ENCODE measurements at places on chromosomes 13 and 19.
A peak's percentile ranks its signal among the peaks of the same experiment; 100 is the strongest.

DNA sequence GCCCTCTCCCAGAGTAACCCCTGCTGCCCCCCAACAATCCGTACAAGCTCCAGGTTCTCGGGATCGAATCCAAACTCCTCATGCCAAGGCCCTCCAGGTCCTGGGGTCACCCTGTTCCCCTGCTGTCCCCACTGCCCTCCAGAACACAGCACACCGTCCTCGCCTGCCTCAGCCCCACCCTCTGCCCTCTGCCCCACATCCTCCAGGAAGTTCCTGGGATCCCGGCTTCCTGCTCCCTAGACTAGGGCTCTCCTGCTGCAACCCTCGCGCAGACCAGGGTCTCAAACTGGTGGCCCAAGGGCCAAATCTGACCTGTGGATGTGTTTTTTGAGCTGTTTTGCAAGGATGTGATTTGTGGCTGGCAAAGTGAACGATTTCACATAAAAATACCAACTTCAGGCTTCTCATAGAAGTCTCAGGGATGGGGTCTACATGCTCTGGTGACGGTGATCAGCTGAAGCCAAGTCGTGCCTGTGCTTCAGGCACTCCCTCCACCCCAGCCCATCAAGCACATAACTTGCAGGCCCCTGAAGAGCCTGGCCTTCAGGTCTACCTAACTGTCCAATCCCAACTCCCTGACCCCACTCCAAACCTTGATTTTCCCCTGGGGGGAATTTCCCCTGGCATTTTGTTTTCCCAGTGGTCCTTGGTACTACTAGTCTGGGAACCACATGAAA lies 1.8 kb downstream of the RABAC1 start:
- no peak for DNase-seq

GRCh38 chr19:38731654-38732301 lies 12.5 kb downstream of the CAPN12 start:
- no peak for DNase-seq

DNA sequence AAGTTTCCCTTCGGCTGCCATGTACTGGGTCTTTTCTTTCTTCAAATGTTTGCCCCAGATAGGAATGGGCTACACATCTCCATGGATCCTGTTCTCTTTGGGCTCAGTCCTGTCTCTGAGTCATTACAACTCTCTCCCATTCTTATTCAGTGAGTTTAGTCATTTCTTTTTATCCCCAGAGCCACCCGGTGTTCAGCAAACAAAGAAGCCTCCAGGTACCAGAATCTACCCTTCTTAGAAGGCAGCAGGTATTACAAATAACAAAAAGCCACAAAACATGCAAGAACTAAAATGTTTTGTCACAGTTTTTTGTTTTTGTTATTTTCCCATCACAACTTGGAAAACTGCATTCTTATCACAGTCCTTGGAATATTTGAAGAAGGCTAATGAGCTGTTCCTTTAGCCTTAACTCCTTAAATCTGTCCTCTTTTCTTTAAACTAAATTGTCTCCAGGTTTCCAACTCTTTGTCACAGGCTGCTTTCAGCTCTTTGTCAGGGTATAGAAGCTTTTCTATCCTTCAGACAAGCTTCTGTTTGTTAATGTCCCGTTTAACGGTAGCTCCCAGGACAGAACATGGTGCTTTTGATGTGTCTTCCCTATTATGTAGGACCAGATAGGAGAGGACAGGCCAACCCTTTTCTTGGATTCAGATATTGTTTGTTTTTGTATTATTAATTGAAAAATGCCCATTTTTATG lies 215.5 kb upstream of the HTR2A start:
- no peak for DNase-seq

GRCh38 chr19:7851623-7852500 lies 21.8 kb downstream of the EVI5L start:
- no peak for DNase-seq

DNA sequence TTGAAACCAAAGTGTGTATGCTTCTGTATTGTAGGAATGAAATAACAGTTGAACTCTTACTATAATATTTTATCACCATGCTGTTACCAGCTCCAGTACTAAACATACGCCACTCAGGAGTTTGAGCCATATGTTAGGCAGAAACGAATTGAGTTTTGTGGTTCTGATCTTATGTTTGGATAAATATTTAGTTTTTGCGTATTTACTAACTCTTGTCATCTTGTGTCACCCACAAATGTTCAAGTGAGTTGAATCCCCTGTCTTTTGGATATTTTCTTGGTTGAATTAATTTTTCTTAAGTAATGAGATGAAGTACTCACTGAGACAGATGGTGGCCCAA lies 1.5 kb downstream of the FNDC3A start:
- peak; percentile 64 for DNase-seq

DNA sequence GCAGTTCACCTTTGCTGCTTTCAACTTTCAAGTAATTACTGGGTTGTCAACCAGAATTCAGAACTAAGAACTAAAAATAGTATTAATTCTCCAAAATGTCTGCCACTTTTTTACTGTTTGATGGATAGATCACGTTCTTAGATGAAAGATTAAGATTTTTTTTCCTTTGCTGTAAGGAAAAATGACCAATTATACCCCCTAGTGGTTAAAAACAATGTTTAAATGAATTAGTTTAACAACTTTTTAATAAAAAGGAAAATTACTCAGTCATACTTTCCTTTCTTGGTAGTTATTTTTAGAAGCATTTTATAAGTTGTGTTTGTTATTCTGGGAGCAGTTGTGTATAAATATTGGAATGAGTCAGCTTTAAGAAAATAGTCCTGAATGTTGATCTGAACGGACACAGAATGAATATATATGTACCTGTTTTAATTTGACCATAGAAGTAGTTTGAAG lies 4.6 kb downstream of the TM9SF2 start:
- DNase-seq, result peak; percentile 71

DNA sequence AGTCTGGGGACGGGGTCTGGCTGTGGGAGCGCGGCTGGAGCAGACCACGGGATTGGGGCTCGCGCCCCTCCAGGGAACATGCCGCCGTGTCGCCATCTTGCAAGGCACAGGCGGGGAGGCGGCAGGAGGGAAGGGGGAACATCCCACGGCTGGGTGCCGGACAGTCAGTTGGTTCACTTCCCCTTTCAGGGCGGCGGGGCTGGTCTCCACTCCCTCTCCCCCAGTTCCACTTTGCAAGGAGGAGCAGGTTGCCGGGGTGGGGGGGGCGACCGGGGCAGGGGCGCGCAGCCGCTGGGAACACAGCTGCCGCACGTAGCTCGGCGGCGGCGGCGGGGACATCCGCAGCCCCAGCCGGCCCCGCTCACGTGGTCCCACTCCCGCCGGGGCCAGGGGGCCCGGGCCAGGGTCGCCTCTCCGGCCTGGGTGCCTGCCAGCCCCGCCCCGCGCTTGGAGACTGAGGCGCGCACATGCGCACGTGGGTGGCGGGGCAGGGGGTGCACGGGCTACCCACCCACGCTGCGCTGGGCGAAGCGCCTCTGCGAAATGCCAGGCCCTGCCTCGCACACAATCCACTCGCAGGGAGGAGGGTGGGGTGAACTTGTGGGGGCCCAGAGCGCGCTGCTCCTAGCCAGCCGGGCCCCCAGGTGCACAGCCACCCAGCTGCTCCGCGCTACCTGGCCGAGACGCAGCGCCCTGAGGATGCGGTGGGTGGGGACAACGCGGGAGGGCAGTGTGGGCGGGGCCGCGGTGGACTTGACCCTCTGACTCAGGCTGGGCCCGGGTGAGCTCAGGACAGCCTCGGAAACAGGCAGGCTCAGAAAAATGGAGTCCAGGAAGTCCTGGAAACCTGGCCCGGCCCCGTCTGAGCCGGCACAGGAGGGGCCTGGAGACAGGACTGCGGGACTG lies 6.4 kb downstream of the KLF16 start:
- peak; percentile 85 for DNase-seq

- no peak for DNase-seq
Observed at GRCh38 chr13:29743201-29743786, 107.1 kb downstream of the UBL3 start.

DNA sequence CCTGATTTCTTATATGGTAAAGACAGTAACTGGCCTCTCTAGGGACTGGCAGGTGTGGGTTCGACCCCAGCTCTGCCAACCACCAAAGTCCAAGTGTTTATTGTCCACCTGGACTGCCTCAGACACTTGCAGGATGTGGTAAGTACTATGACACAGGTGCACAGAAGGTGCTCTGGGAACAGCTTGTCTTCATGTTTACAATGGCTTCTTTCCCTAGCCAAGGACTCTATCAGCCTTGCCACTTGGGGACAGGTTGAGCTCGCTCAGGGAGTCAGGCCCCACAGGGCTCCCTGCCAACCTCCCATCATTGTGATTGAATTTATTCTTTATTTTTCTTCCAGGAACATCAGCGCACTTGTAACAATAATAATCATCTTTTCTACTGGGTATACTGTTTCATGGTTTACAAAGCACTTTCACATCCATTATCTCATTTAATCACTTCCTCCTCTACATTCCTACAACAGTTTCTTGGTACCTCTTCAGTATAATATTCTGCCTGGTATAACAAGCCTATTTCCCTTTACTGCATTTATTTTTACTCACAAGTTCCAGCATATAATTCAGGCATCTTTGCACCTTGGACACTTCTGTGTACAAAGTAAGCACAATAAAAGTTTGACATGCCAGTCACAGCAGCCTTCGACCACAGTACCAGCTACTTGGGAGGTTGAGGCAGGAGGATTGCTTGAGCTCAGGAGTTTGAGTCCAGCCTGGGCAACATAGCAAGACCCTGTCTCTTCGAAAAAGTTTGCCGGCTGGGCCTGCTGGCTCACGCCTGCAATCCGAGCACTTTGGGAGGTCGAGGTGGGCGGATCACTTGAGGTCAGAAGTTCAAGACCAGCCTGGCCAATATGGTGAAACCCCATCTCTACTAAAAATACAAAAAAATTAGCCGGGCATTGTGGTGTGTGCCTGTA lies 24.2 kb upstream of the GATAD2A start:
- DNase-seq, result no peak

- no peak for DNase-seq
Observed at GRCh38 chr19:1136621-1137317, 33.0 kb downstream of the GPX4 start.

GRCh38 chr13:22121146-22121739 lies 450.4 kb downstream of the FGF9 start:
- no peak for DNase-seq

DNA sequence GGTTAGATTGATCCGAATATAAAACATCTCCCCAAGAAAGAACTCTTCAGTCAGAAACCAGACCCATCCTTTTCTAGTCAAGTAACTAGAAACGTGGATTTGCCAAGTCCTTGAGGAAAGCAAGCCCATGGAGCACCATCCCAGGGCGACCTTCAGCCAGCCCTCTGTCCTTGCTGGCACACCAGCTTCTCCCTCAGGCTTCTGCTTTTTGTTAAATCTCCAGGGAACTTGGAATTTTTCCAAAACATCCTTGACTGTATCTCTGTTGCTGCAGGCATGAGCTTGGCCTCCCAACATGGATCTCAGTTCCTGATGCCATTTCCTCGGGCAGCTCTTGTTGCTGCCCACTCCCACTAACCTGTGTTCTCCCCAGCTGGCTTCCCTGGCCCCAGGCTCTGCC lies 27.1 kb upstream of the C1QTNF9 start:
- no peak for DNase-seq

DNA sequence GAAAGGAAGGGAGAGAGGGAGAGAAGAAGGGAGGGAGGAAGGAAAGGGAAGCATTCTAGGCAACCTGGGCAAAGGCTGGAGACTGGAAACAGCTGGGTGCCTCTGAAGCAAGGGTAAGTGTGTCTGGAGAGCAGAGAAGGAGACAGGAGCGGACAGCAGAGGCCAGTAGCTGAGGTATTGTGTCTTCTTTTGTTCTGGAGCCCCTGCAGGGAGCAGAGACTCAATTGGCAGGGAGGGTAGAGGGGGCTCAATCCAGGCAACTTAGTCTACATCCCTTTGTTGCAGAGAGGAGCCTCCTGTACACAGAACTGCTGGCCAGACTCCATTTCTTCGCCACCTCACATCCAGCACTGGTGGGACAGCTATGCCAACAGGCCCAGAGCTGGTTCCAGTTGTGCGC lies 53.2 kb downstream of the NWD1 start:
- DNase-seq, result no peak

GRCh38 chr13:36919171-36919832 lies 736 bp downstream of the SMAD9 start:
- no peak for DNase-seq

- peak; percentile 52 for DNase-seq
Observed at GRCh38 chr13:90445179-90445578, 902.3 kb upstream of the MIR17HG start.

DNA sequence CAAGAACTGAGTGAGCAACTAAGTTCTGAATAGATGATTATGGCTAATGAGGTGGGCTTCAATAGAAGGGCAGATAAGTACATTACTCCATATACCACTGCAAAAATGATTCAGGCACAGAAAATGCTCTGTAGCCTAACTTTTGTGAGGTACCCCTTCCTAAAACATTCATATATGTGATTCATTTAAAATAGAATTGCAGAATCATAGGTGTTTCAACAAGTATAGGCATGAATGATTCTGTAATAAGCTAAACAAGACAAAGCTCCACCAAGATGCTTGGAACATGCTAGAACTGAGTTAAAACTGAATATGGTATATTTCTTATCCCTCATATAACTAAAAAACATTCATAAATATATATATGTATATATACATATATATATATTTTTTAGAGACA lies 12.1 kb downstream of the KBTBD7 start:
- no peak for DNase-seq

GRCh38 chr13:85406269-85406975 lies 392.8 kb downstream of the SLITRK6 start:
- DNase-seq, result no peak

DNA sequence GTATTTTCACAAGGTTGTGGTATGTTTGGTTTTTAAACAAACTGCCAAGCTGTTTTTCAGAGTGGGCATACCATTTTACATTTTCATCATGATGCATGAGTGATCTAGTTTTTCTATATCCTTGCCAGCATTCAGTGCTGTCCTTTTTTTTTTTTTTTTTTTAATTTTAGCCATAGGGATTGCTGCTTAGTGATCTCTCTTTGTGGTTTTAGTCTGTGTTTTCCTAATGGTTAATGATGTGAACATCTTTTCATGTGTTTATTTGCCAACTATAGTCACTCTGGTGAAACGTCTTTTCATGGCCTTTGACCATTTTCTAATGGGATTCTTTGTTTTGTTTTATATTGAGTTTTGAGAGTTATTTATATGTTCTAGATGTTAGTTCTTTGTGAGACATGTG lies 59.7 kb downstream of the SHISA2 start:
- DNase-seq, result no peak

GRCh38 chr13:30255696-30256095 lies 51.7 kb downstream of the KATNAL1 start:
- no peak for DNase-seq

GRCh38 chr13:82370316-82370715 lies 1512.0 kb downstream of the SLITRK1 start:
- DNase-seq, result no peak

GRCh38 chr19:36488846-36489117 lies 579 bp downstream of the ZNF566 start:
- DNase-seq, result peak; percentile 81

GRCh38 chr19:13788991-13789390 lies 6.3 kb upstream of the ZSWIM4 start:
- DNase-seq, result peak; percentile 55

DNA sequence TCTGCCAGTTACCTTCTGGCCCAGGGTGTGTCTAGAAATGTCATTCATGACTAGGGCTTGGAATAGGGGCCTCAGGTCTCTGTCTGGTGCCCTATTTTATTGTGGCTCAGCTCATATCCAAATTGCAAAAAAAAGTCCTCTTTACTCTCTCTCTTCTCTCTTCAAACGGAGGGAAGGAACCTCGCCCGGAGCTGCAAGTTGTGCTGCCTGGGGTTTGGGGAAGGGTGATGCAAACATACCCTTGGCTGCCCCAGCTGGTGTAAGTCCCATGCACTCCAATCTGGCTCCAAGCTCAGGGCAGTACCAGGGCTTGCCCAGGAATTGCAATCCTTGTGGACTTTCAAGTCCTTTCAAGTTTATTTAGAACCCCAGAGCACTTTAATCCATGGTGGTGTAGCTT lies 549.6 kb downstream of the PCDH17 start:
- no peak for DNase-seq

- no peak for DNase-seq
Observed at GRCh38 chr19:57720878-57721277, 6.5 kb downstream of the ZNF671 start.
